ENCODE measurements at places on chromosomes 13 and 19. TPM values are rescaled to one million over a fixed set of nuclear protein-coding genes. Genes with fewer than 3 reads are reported as not detected.

DNA sequence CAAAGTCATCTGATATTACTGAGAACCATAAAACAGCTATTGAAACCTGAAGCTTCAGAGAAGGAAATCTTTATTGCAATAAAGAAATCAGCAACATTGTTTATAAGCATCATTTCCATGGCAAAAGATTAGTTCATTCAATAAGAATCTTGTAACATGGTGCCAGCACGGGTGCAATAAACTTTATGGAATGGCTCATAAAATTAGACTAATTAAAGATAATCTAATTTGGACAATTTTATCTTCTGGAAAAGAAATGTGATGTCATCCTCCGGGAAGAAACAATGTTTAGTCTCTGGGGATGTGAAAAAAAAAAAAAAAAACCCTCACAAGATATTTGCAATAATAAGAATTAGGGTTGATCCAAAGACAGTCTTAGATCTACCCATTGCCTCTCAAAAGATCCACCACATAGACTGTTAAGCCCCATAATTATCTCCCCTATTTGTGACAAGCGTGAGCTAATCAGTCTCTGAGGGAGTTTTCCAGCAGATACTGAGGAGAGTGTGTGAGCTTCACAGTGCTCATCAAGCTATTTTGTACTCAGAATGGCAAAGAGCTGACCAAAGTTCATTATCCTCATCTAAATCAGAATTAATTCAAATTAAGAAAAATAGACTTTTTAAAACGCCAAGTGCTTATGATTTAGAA lies 297.0 kb upstream of the EDNRB start:
- H3K27ac ChIP-seq = no peak overlapping the region
- no peak for DNase-seq
- no peaks in the 10 kb centered on the region for H3K4me1 ChIP-seq
- H3K4me3 ChIP-seq = no peak overlapping the region

- no peaks in the 10 kb centered on the region for H3K4me1 ChIP-seq
- no peak overlapping the region for H3K27ac ChIP-seq
- H3K27me3 ChIP-seq = no peaks in the 10 kb centered on the region
- H3K4me3 ChIP-seq = peak overlapping the region; percentile 8
- DNase-seq = no peak
Observed at GRCh38 chr13:60267498-60268202, 103.9 kb upstream of the DIAPH3 start.

GRCh38 chr19:46442808-46443450 lies 14.2 kb upstream of the PNMA8C start:
- H3K36me3 ChIP-seq = no peaks in the 10 kb centered on the region
- H3K27ac ChIP-seq = no peak overlapping the region
- no peaks in the 10 kb centered on the region for H3K27me3 ChIP-seq
- no peak for DNase-seq
- peaks cover 6% of the 10 kb centered on the region for H3K4me1 ChIP-seq

- H3K4me1 ChIP-seq = peaks cover 68% of the 10 kb centered on the region
- H3K36me3 ChIP-seq = no peaks in the 10 kb centered on the region
- DNase-seq = no peak
- no peak overlapping the region for H3K4me3 ChIP-seq
Observed at GRCh38 chr13:44818428-44818827, 170.8 kb downstream of the NUFIP1 start.

MUC16 gene
- not detected for total RNA-seq

DNA sequence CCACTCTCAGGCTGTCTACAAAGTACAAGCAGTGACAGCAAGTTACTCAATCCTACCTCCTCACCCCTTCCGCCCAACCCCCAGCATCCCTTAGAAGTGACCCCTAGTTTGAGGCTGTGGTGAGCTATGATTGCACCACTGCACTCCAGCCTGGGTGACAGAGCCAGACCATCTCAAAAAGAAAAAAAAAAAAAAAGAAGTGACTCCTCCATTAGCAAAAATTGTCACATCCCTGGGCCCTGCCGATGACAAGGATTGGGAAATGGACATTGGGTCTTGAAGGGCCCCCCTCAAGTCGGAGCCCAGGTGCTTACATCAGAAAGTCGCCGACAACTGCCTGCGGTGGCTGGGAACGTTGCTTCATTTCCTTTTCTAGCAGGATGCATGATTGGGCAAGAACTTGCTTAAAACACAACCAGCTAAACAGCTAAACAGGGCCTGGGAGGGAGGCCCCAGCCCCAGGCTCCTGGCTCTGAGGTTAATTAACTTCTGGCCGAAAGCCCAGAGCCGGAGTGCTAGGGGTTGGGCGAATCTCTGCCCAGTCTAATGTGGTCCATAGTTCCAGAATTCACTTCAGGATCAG lies 15.3 kb downstream of the RAB3D start:
- H3K27me3 ChIP-seq = no peaks in the 10 kb centered on the region
- peak overlapping the region; percentile 21 for H3K27ac ChIP-seq
- peaks cover 37% of the 10 kb centered on the region for H3K4me1 ChIP-seq

- no peak overlapping the region for H3K27ac ChIP-seq
- DNase-seq = no peak
- no peaks in the 10 kb centered on the region for H3K27me3 ChIP-seq
- no peaks in the 10 kb centered on the region for H3K36me3 ChIP-seq
- H3K4me3 ChIP-seq = no peak overlapping the region
Observed at GRCh38 chr19:21580101-21580500, 74.7 kb downstream of the ZNF429 start.

DNA sequence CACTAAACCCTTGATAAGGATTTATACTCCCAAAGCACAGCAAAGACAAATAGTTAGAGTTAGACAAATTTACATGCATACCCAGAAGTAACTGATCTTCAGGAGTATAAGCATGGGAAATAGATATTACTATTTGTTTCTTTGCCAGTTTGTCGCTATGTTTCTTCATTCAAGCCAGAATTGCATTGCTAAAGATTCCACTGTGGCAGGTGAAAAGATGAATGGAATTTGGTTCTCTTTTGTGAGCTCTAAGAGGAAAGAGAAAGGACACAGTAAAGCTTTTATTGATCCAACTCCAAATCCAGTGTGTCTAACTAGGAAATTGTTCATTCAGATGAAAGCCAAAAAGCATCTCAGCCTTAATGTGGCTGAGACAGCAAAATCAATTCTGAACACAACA lies 292.3 kb upstream of the SPRY2 start:
- no peaks in the 10 kb centered on the region for H3K4me1 ChIP-seq
- no peak overlapping the region for H3K4me3 ChIP-seq
- no peak overlapping the region for H3K27ac ChIP-seq
- no peaks in the 10 kb centered on the region for H3K27me3 ChIP-seq

- H3K27ac ChIP-seq = no peak overlapping the region
- H3K4me3 ChIP-seq = no peak overlapping the region
- peaks cover 4% of the 10 kb centered on the region for H3K4me1 ChIP-seq
- no peaks in the 10 kb centered on the region for H3K36me3 ChIP-seq
Observed at GRCh38 chr19:40147693-40148347, 43.4 kb upstream of the MAP3K10 start.

FXYD1 gene
- total RNA-seq = not detected

OR7A5 gene
- not detected for total RNA-seq

ZNF382 gene
- total RNA-seq = 0.16 TPM

GRCh38 chr19:31334101-31334848 lies 15.0 kb downstream of the TSHZ3 start:
- no peak overlapping the region for H3K4me3 ChIP-seq
- H3K27me3 ChIP-seq = no peaks in the 10 kb centered on the region
- DNase-seq = peak; percentile 37
- H3K27ac ChIP-seq = peak overlapping the region; percentile 30

DNA sequence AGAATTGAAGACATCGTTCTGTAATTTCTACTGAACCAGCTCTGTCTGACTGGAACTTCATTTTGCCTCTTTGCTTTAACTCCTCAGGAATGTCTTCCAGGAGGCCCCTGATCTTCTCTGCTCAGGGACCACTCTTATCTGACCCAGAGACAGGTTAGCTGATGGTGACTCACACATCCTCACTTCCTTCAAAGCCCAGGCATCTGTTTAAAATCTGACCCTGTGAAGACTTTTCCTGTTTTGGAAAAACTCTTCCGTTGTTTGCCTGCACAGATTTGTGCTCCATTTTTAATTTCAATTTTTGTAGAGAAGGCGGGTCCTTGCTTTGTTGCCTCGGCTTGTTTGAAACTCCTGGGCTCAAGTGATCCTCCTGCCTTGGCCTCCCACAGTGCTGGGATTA lies 1.6 kb downstream of the ARL11 start:
- peaks cover 7% of the 10 kb centered on the region for H3K4me1 ChIP-seq
- no peak for DNase-seq
- H3K4me3 ChIP-seq = no peak overlapping the region
- no peak overlapping the region for H3K27ac ChIP-seq

ZIK1 gene
- 6.1 TPM for total RNA-seq

GRCh38 chr13:72199640-72200039 lies 332.6 kb upstream of the DACH1 start:
- DNase-seq = no peak
- H3K27ac ChIP-seq = no peak overlapping the region
- no peaks in the 10 kb centered on the region for H3K36me3 ChIP-seq
- H3K4me1 ChIP-seq = no peaks in the 10 kb centered on the region
- no peaks in the 10 kb centered on the region for H3K27me3 ChIP-seq

DNA sequence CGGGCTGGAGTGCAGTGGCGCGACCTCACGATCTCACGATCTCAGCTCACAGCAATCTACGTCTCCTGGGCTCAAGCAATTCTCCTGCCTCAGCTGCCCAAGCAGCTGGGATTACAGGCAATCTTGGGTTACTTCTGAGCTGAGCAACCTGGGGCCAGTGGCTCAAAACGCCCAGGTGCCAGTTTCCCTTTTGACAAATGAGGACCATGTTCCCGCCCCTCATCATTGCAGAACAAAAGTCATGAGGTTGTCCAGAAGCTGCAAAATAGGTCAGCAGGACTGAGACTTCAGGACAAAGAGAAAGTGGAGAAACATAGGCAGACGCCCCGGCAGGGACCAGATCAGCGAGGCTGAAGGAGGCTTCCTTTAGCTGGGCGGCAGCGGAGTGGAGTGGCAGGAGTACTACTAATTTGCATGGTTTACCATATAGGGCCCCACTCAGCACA lies 3.3 kb upstream of the ADGRE5 start:
- peaks cover 17% of the 10 kb centered on the region for H3K4me1 ChIP-seq
- DNase-seq = no peak
- no peaks in the 10 kb centered on the region for H3K36me3 ChIP-seq
- H3K27ac ChIP-seq = no peak overlapping the region

DNA sequence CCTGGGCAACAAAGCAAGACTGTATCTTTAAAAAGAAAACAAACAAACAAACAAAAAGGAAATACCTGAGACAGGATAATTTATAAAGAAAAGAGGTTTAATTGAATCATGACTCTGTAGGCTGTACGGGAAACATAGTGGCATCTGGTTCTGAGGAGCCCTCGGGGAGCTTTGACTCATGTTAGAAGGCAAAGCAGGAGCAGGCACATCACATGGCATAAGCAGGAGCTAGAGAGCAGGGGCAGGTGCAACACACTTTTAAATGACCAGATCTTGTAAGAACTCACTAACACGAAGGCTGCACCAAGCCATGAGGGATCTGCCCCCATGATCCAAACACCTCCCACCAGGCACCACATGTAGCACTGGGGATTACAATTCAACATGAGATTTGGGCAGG lies 13.2 kb upstream of the OR10H2 start:
- DNase-seq = no peak
- no peaks in the 10 kb centered on the region for H3K4me1 ChIP-seq
- H3K36me3 ChIP-seq = no peaks in the 10 kb centered on the region
- H3K27me3 ChIP-seq = no peaks in the 10 kb centered on the region
- H3K27ac ChIP-seq = no peak overlapping the region
- no peak overlapping the region for H3K4me3 ChIP-seq

- peaks cover 16% of the 10 kb centered on the region for H3K36me3 ChIP-seq
- no peaks in the 10 kb centered on the region for H3K4me1 ChIP-seq
- no peak overlapping the region for H3K4me3 ChIP-seq
- H3K27me3 ChIP-seq = no peaks in the 10 kb centered on the region
- DNase-seq = peak; percentile 81
Observed at GRCh38 chr19:47790398-47790814, 11.9 kb downstream of the SELENOW start.

GRCh38 chr19:28217022-28217421 lies 995.9 kb downstream of the UQCRFS1 start:
- H3K27ac ChIP-seq = no peak overlapping the region
- H3K4me3 ChIP-seq = no peak overlapping the region
- H3K4me1 ChIP-seq = 0 out of 2 replicates have a peak, but pooled peaks cover 1% of the 10 kb centered on the region
- DNase-seq = no peak

DNA sequence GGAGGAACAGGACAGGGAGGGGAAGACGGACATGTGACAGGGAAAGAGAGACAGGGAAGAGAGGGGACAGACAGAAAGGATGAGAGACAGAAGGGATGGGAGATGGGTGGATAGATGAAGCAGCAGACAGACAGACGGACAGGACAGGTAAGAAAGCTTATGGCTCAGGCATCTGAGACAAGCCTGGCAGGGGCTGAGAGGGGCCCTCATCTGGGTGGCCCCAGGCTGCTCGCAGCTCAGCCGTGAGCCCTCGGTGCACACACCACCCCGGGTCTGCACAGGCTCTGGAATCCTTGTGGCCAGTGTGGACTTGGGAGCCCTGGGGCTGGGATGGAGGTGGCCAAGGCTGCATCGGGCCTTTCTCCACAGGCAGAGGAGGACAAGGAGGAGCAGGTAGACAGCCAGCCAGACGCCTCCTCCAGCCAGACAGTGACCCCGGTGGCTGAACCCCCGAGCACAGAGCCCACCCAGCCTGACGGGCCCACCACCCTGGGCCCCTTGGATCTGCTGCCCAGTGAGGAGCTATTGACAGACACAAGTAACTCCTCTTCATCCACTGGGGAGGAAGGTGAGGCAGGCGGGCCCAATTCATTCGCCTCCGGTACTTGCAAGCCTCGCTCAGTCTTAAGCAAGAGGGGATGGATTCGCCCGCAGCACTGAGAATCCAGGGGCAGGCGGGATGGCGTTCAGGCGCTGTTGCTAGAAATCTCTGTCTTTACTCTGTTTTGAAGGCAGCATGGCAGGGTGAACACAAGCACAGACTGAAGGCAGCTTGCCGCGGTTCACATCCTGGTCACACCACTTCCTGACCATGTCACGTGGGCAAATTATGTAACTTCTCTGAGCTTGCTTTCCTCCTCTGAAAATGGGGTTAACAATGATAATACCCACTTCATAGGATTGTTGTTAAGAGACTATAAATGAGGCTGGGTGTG lies 14.0 kb downstream of the GRAMD1A start:
- no peaks in the 10 kb centered on the region for H3K27me3 ChIP-seq
- H3K36me3 ChIP-seq = peaks cover 86% of the 10 kb centered on the region
- peaks cover 8% of the 10 kb centered on the region for H3K4me1 ChIP-seq
- H3K4me3 ChIP-seq = no peak overlapping the region
- no peak overlapping the region for H3K27ac ChIP-seq
- DNase-seq = peak; percentile 36

DNA sequence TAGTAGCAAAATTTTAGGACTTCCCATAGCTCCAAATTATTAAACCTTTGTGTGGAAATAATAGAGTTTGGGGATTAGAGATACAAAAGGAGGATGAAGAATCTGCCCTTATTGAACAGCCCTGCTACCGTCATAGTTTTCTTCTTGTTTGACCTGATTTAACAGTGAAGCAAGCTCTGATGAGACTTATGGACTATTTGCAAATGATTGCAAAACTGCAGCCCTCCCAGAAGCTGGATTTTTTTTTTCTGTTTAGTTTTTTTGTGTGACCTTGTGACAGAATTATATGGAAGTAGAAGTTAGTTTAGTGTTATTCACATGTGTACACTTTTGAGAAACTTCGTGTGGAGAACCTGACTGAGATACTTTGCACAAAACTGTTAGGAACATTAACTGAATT lies 267.8 kb downstream of the KCNRG start:
- H3K4me3 ChIP-seq = no peak overlapping the region
- H3K27ac ChIP-seq = no peak overlapping the region
- DNase-seq = no peak
- H3K27me3 ChIP-seq = no peaks in the 10 kb centered on the region

SIGLEC11 gene
- not detected for total RNA-seq

GRCh38 chr13:21256351-21256761 lies 79.9 kb downstream of the MRPL57 start:
- DNase-seq = no peak
- H3K4me1 ChIP-seq = no peaks in the 10 kb centered on the region
- no peak overlapping the region for H3K4me3 ChIP-seq
- no peak overlapping the region for H3K27ac ChIP-seq
- no peaks in the 10 kb centered on the region for H3K27me3 ChIP-seq
